CD4-positive, CD25-positive, alpha-beta regulatory T cell (primary cell): ENCODE measurements at places on chromosomes 2 and 18.
A peak's percentile ranks its signal among the peaks of the same experiment; 100 is the strongest.

GRCh38 chr2:136818839-136819238, 53.5 kb downstream of the THSD7B start:
- DNase-seq = no peak

DNA sequence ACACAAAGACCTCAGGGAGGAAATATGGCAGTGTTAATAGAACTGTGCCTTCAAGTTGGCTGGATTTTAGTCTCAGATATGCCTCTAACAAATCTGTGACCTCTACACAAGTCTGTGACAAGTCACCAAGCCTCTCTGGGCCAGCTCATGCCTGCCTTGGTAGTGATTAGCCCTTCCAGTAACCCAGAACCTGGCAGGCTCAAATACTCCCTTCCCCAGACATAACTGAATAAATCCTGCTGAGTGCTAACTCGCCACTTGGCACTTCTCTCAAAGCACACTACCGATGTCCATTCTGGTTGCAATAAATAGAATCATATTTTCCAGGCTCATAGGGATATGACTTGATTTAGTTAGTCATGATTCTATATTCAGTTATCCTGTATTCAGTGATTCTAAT, 15.3 kb upstream of the THSD7B start:
- no peak for DNase-seq

DNA sequence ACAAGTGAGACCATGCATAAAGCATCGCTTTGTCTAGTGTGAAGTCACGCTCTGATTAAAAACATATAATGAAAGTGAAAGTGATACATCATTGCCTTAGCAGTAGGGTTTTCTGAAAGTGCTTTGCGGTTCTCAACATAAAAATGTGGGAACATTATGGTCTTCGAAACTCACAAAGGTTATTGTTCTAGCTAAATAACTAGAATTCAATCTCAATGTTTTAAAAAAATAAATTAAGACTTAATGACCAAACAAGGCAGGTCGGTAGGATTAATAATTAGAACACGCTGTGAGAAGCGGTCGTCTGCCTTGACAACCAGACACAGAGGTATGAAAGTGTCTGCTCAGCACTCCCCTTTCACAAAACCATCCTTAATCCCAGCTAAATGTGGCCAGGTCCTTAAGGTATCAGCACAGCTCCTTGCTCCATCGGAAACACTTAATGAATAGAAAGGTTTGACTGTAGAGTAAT, 42.2 kb downstream of the KLHL14 start:
- DNase-seq = peak; percentile 32

GRCh38 chr2:228841877-228842276, 429.2 kb downstream of the PID1 start:
- no peak for DNase-seq

- peak; percentile 24 for DNase-seq
Measured at GRCh38 chr2:25250331-25251070, 82.1 kb upstream of the POMC start.
